ENCODE measurements at places on chromosomes 3 and 15. TPM values are rescaled to one million over a fixed set of nuclear protein-coding genes. Genes with fewer than 3 reads are reported as not detected.

DNA sequence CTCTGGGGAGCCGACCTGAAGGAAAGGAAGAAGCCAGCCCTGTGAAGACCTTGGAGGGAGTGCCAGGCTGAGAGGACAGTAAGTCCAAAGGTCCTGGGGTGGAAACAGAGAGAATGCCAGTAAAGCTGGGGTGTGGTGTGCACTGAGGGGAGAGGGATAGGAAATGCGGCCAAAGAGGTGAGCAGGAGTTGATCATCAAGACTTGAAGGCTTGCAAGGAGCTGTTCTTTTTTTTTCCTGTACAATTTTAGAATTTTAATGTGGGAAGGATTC, 73.8 kb downstream of the SYNPR start:
- no peak for DNase-seq

DNA sequence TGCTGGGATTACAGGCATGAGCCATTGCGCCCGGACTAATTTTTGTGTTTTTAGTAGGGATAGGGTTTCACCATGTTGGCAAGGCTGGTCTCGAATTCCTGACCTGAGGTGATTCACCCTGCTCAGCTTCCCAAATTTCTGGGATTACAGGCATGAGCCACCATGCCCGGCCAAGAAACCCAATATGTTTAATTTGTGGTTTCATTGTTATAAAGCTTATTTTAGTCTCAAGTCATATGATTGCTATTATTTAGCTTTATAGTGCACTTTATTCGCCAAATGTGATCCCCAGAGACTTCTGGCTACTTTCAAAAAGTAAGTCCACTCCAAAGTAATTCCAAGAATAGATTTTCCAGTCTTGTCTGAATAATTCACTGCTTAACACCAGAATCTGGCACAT, 19.3 kb upstream of the SLC4A7 start:
- DNase-seq, result no peak

DNA sequence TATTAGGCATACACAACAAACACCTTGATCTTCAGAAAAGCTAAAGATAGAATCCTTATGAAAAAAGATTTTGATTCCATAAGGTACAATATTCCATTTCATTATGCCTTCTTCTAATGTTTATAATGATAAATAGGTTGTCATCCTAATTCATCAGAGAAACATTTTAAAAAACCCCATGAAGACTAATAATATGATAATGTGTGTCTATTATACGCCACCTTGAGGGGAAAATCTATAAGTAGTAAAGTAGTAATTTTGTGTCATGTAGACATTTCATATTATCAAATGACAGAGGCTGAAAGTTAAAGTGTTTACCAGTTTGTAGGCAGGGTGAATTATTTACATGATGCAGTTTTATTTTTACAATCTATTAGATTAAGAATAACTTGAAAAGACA, 524.3 kb downstream of the GBE1 start:
- DNase-seq, result no peak

- no peak for DNase-seq
Observed at GRCh38 chr3:116963802-116964201, 254.2 kb downstream of the TUSC7 start.

DNA sequence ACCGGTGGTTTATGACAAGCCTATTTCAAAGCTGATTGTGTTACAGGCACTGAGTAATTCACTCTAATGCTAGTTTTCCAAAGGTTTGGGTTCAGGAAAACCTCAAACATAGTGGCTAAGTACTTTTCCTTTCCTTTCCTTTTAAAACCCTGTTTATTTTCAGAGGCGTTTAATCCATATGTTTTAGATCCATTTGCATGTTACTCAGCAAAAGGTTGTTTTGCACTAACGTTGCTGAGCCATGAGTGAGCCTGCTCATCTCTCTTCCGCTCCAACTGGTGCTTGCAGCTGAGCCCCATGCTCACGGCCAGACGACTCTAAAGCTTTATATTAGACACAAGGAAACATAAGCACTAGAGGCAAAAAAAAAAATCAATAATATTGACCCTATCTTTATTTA, 9.4 kb downstream of the CEMIP start:
- DNase-seq, result no peak

- DNase-seq, result no peak
Observed at GRCh38 chr3:41711651-41712050, 250.3 kb downstream of the ULK4 start.

DNA sequence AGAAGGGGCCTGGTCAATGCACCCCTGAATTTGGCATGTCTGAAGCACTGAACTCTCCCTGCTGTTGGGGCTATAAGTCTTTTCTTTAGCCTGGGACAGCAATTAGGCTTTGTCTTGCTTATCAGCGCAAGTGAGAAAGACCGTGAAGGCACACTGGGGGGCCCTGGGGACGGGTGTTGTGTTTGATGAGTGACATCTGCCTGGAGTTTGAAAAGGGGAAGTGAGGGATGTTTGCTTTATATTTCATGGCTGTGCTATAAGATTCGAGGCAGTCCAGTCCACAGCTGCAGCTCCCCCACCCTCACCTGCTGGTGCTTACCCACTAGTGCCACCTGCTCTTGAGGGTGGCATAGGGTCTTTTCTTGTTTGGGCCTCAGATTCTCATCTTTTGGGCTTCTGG, 44.8 kb downstream of the CEMIP start:
- no peak for DNase-seq

- DNase-seq, result no peak
Observed at GRCh38 chr3:59052803-59053411, 3.1 kb upstream of the CFAP20DC start.

GRCh38 chr15:96583671-96584070, 253.2 kb downstream of the NR2F2 start:
- DNase-seq, result no peak

GRCh38 chr3:139388821-139389551, 461 bp downstream of the COPB2 start:
- no peak for DNase-seq

DNA sequence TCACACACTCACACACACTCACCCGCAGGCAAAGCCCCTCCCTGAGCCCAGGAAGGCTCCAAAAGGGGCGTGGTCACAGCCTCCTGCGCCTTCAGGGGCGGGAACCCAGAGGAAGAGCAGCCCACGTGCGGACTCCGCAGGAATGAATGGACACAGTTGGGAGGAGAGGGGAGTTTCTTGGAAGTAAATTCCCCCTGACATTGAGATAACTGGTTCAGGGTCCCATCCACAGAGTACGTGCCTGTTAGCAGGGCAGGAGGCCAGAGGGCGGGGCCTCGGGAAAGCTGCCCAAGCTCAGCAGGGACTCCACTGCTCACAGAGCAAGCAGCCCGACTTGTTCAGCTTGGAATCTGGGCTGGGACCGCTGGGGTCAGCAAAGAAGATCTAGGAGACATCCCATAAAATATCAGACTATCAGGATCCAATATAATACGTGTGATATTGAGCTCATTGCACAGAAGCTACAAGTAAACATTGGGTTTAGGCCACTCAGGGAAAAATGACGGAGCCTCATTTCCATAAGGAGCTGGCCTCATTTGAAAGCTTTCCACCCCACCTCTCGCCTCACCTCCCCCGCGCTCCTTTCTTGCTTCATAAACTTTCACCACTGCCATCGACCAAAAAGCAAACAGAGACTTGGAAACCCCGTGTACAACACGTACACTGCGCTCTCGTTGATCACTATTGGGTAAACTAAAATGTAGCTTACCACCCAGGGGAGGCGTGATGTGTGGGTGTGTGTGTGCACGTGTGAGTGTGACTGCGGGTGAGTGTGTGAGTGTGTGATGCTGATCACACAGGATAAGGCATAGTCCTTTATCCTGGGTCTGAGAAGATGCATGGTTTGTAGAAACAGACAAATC, 36.0 kb downstream of the TM2D3 start:
- no peak for DNase-seq

DNA sequence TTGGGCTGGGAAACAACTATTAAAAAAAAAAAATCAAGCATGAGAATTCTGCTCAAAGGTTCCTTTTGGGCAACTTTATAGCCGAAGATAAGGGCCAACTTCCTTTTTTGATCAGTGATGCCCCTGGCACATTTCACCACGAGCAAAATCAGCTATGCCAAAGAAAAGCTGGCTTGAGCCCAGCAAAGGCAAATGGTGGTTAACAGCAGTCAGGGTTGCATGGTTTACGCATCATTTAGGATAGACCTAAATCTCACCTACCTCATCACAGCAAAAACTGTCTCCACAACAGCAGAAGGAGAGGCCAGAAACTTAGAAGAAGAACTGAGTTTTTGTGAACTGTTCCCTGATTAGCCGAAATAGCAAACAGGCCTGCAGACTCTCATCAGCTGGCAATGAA, 220.1 kb upstream of the CDIN1 start:
- DNase-seq, result no peak

GRCh38 chr3:121542924-121543323, 2.9 kb downstream of the POLQ start:
- DNase-seq, result no peak

DNA sequence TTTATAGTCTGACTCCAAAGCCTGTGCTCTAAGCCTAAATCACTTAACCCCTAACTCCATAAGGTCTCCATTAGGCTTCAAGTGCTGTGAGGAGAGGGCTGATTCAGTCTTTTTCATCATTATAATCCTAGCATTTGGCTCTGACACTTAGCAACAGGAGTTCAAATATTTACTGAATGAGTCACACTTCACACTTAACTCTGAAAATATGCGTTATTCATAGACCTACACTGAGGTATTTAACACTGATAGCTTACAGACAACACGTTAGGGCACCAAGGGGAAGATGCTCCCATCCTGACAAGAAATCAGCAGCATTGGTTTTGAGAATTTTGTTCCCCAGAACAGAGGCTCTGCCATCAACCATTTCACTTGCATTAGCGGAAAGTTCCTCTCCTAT, 53.5 kb downstream of the MSL2 start:
- DNase-seq, result no peak

GRCh38 chr3:31462050-31462569, 70.6 kb upstream of the STT3B start:
- DNase-seq, result peak; percentile 22

DNA sequence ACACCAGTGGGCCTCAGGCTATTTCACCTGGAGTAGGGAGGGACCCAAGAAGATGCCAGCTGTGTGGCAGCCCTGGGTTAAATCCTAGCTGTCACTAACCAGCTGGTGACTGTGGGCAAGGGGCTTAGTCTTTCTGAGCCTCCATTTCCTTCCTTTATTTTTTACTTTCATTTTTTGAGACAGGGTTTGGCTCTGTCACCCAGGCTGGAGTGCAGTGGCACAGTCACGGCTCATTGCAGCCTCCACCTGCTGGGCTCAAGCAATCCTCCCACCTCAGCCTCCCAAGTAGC, 108.0 kb upstream of the SMAD3 start:
- no peak for DNase-seq

DNA sequence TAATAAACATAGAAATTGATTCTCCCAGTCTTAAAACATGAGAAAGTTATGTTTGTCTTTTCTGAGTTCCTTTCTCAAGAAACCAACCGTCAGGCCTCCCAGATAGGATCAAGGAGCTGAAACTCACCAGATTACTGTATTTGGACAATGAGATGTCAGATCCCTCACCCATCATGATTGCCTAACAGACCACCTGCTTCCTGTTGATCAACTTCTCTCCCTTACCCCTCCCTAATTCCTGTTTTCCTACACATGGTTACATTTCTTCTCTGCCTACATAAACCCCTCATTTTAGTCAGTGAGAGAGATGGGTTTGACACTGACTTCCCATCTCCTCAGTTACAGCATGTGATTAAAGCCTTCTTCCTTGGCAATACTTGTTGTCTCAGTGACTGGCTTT, 917.5 kb downstream of the FHIT start:
- no peak for DNase-seq

GRCh38 chr15:40584191-40584590, 9.9 kb upstream of the KNL1 start:
- DNase-seq, result no peak

- DNase-seq, result no peak
Observed at GRCh38 chr3:43559961-43560360, 61.9 kb downstream of the ANO10 start.

DNA sequence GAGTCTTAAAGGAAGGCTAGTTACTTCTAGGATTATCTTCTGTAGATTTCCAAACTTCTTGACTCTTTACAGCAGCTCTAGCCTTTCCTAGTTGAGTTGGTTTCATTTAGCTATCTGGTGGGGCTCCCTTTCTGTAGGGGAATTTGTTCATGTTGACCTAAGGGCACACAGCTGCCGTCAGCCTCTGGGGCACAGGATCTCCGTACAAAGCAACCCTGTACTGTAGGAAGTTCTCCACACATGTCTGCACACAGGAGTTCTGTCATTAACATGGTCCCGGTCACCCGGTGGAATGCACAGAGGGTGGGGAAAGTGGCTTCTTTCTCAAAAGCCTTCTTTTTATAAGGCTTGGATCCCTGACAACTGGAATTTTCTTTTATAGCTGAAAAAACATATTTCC, 88.7 kb upstream of the TNIK start:
- no peak for DNase-seq

GRCh38 chr15:78018946-78019644, 58.4 kb downstream of the TBC1D2B start:
- DNase-seq, result no peak

- DNase-seq, result no peak
Observed at GRCh38 chr15:81291916-81292522, 31.9 kb downstream of the STARD5 start.

- DNase-seq, result no peak
Observed at GRCh38 chr15:31297575-31298456, 28.8 kb upstream of the KLF13 start.

GRCh38 chr3:67463656-67464055, 190.8 kb downstream of the SUCLG2 start:
- no peak for DNase-seq

GRCh38 chr3:13543253-13543652, 5.7 kb upstream of the FBLN2 start:
- DNase-seq, result no peak

DNA sequence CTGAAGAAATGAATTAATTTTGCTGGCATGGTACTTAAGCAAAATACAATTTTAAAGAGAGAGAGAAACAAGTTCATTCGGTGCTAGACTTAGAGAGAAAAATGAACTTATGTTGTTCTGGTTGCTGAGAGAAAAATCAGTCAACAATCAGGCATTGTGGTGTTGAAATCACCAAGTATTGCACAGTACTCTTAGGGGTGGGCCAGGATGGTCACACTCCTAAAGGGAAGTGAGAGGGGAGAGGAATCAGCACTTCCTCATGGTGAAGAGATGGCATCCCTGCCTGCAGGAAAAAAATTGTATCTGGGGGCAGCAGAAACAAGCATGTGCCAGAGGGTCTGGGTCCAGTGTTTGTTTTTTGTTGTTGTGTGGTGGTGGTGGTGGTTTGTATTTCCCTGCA, 7.0 kb upstream of the DMXL2 start:
- no peak for DNase-seq

The DUOXA2 gene
- not detected for total RNA-seq

The RARRES1 gene
- not detected for total RNA-seq

The ASB14 gene
- not detected for total RNA-seq

The ZMYND10 gene
- 1.2 TPM for total RNA-seq

The MLF1 gene
- 2.9 TPM for total RNA-seq

The SLC35G2 gene
- total RNA-seq, result 3.7 TPM

The LRCH3 gene
- 68.1 TPM for total RNA-seq

The MUC13 gene
- total RNA-seq, result not detected

The SPINK8 gene
- not detected for total RNA-seq

The PTH1R gene
- total RNA-seq, result not detected

The ADAMTS17 gene
- total RNA-seq, result 2.4 TPM

The DUOX1 gene
- 0.95 TPM for total RNA-seq

The GOLGA6L24 gene
- not detected for total RNA-seq

The CDCP1 gene
- 1.2 TPM for total RNA-seq

The SNAPC5 gene
- 32.2 TPM for total RNA-seq

The SLC28A1 gene
- total RNA-seq, result not detected

Data from activated T-cell treated with anti-CD3 and anti-CD28 coated beads, Interleukin-2, amount 50 U/mL, for 72 hours (primary cell).